ENCODE measurements at places on chromosomes 5 and 9.

DNA sequence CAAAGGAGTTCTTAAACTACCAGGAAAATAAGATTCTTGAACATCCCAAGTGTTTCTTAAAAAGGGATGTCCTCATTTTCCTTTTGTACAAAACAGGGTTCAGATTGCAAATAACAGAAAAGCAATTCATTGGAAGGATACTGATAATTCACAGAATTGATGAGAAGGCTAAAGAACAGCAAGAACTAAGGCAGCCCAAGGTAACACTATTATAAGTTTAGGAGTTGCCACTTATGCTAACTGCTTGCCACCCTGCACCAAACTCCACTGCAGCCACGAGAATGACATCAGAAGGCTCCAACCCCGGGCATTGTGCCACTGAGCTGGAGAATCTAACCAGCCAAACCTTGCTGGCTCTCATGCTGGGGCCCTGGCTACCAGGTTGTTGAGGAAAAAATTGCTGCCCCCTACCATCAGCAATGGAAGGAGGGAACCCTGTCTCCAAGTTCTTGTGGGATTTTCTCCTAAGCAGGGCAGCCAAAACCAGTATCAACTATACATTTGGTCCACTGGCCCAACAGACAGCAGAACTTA, 123.4 kb downstream of the ARL15 start:
- DNase-seq = no peak

- peak; percentile 40 for DNase-seq
Observed at GRCh38 chr9:38107811-38108304, 38.8 kb upstream of the SHB start.

GRCh38 chr9:19379697-19380046, 364 bp downstream of the RPS6 start:
- DNase-seq = no peak

GRCh38 chr5:86644843-86645242, 27.1 kb downstream of the COX7C start:
- DNase-seq = no peak

- DNase-seq = no peak
Observed at GRCh38 chr9:125066839-125067619, 76.3 kb downstream of the SCAI start.
